Aorta (tissue), 5 donors: ENCODE measurements at places on chromosomes 16 and 17. TPM values are rescaled to one million over a fixed set of nuclear protein-coding genes. Genes with fewer than 3 reads are reported as not detected.

DNA sequence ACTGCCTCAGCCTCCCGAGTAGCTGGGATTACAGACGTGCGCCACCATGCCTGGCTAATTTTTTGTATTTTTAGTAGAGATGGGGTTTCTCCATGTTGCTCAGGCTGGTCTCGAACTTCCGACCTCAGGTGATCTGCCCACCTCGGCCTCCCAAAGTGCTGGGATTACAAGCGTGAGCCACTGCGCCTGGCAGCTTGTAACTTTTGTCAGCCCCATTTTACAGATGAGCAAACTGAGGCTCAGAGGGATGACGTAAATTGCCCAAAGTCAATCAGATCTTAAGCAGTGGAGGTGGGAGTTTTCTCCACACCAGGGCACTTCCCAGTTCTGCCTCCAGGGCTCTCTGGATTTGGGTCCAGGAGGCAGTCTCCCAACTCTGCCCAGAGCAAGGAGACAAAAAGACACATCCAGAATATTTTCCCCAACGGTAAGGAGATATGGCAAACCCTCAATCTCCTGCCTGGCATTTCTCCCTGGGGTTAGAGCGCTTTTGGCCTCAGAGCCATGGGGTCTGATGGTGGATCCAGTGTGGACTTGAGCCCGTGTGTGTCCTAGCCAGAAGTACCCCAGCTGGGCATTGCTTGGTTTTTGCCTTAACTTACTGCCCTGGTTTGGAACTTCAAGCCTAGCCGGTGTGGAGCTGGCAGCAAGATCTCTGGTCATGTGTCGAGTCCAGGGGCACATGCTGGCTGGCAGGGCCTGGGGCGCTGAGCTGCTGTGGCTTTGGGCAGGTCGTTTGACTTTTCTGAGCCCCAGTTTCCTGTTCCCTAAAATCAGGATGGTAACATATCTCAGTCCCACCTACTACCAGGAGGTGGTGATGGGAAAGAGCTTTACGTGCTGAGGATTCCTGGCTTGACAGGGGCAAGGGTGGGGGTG lies 3.4 kb downstream of the ADAM11 start:
- H3K36me3 ChIP-seq: no peaks in the 10 kb centered on the region
- DNase-seq: no peak
- no peak overlapping the region for H3K27ac ChIP-seq
- no peaks in the 10 kb centered on the region for H3K27me3 ChIP-seq
- H3K4me3 ChIP-seq: no peak overlapping the region
- H3K4me1 ChIP-seq: no peaks in the 10 kb centered on the region

DNA sequence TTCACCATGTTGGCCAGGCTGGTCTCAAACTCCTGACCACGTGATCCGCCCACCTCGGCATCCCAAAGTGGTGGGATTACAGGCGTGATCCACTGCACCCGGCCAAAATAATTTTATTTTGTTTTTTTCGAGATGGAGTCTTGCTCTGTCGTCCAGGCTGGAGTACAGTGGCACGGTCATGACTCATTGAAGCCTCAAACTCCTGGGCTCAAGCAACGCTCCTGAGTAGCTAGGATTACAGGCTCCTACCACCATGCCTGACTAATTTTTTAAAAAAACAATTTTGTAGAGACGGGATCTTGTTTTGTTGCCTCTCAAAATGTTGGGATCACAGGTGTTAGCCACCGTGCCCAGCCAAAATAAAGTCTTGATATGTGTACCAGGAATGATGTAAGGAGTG lies 2.4 kb upstream of the TTLL6 start:
- H3K27me3 ChIP-seq: no peaks in the 10 kb centered on the region
- H3K4me3 ChIP-seq: no peak overlapping the region
- no peaks in the 10 kb centered on the region for H3K4me1 ChIP-seq
- H3K36me3 ChIP-seq: no peaks in the 10 kb centered on the region

DNA sequence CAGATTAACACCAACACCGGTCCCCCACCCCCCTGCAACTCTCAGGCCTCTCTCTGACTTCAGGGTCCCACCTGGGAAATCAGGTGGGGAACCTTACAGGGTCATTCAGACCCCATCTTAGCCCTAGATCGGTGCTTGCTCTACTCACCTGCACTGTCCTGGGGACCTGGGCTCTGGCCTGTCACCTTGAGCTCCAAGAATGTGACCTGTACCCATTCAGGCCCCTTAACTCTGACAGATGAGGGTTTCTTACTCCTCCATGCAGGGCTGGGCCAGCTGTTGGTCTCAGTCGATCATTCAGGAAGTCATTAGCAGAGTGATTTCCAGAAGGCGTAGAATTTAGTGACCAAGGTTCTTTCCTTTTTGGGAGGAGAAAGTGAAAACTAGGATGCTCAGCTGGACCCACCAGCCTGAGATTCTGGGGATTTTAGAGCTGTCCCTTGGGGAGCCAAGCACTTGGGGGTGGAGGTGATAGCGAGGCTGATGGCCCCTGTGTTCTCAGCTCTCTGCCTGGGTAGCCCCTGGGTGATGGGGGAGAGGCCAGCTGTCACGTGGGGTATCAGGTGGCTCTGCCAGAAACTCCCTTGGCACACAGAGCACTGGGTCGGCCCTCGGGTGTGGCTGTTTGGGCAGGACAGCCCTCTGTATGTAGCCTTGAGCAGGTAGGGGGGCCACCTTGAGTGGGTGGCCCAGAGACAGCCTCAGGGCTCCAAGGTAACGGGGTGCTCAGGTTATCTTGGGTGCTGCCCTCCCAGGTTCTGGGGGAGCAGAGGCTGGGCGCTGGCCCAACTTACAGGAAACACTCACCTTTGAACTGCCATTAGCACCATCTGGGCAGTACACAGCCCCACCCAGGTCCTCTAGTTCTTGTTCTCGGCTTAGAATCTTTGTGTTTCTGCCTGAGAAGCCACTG lies 724 bp downstream of the MVP start:
- H3K27me3 ChIP-seq: no peaks in the 10 kb centered on the region
- no peaks in the 10 kb centered on the region for H3K36me3 ChIP-seq
- peak overlapping the region; percentile 68 for H3K27ac ChIP-seq

SALL1 gene
- not detected for total RNA-seq

GRCh38 chr17:83080858-83081683 lies 1.7 kb downstream of the METRNL start:
- peak overlapping the region; percentile 95 for H3K4me3 ChIP-seq
- H3K27ac ChIP-seq: peak overlapping the region; percentile 72
- H3K36me3 ChIP-seq: no peaks in the 10 kb centered on the region
- no peaks in the 10 kb centered on the region for H3K27me3 ChIP-seq
- no peaks in the 10 kb centered on the region for H3K4me1 ChIP-seq

DNA sequence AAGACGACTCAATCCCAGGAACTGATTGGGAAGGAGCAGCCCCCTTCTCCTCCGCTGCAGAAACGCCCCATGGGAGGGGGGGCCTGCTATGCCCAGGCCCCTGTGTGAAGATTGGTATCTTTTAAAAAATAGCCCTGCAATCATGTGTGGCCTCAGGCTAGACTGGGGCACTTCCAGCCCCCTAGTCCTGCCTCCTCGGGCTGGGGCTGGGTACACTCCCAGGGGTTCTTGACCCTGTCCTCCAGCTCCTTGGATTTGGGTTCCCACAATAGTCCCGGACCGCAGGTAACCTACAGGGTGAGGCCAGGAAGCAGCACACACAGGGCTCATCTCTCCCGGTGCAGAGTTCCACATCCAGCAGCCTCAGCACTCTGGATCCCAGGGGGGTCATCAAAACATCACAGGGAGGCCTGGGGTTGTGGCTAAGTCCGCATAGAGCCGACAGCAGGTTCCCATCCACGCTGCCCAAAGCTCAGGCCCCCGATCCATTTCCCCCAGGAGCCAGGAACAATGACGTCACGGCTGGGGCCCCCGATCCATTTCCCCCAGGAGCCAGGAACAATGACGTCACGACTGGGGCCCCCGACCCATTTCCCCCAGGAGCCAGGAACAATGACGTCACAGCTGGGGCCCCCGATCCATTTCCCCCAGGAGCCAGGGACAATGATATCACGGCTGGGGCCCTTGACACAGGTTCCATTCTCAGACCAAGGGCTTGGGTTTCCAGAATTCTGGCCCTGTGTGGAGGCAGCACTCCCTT lies 202.4 kb downstream of the IRF8 start:
- H3K36me3 ChIP-seq: no peaks in the 10 kb centered on the region
- no peaks in the 10 kb centered on the region for H3K27me3 ChIP-seq
- H3K4me3 ChIP-seq: no peak overlapping the region

- H3K27me3 ChIP-seq: no peaks in the 10 kb centered on the region
- H3K36me3 ChIP-seq: no peaks in the 10 kb centered on the region
- DNase-seq: no peak
- no peaks in the 10 kb centered on the region for H3K4me1 ChIP-seq
Measured at GRCh38 chr16:11175787-11176341, 80.1 kb downstream of the SOCS1 start.

- H3K4me3 ChIP-seq: no peak overlapping the region
- H3K27me3 ChIP-seq: no peaks in the 10 kb centered on the region
- no peak overlapping the region for H3K27ac ChIP-seq
- H3K36me3 ChIP-seq: no peaks in the 10 kb centered on the region
- no peak for DNase-seq
- H3K4me1 ChIP-seq: no peaks in the 10 kb centered on the region
Measured at GRCh38 chr17:58384897-58385296, 32.4 kb downstream of the RNF43 start.

KRT25 gene
- total RNA-seq: not detected

- no peaks in the 10 kb centered on the region for H3K36me3 ChIP-seq
- no peak overlapping the region for H3K4me3 ChIP-seq
- no peak for DNase-seq
- no peaks in the 10 kb centered on the region for H3K4me1 ChIP-seq
Measured at GRCh38 chr16:85401917-85402766, 211.0 kb upstream of the GSE1 start.

DNA sequence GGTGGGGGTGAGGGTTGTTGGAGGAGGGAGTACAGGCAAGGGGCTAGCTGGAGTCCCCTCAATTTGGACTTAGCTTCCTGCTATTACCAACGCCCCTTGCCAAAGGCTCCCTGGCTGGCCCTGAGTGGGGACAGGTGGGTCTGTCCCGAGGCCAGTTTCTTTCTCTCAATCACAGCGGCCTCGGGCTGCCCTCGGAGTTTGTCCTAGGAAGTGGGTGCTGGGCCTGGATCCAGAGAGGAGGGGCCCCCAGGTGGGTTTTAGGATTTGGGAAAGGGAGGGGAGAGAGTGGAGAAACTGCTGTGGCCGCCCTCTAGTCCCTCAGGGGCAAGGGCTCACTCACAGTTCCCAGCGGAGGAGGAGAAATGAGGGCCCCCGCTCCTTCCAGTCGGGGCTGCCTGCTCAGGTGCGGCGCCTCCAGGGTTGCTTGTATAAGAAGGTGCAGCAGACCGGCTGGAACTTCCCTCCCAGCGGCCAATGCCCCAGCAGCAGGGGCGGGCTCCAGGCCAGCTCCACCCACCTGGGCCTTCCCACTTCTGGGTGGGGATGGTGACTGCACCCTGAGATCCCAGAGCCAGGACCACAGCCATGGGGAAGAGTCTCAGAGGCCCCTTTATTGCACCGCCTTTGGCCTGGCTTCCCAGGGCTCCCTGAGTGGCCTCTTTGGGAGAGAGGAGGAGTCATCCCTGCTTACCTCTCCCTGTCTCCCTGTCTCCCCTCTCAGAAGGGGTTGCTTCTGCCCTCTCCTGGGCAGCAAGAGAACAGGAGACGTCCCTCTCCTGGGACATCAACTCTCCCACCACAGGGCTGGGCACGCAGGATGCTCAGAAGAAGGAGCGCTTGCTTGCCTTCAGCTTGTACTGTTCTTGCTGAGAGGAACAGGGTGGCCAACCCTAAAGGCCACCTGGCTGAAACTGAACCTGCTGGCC lies 112.0 kb upstream of the SMURF2 start:
- no peak overlapping the region for H3K27ac ChIP-seq
- DNase-seq: no peak
- no peak overlapping the region for H3K4me3 ChIP-seq
- H3K4me1 ChIP-seq: no peaks in the 10 kb centered on the region

DNA sequence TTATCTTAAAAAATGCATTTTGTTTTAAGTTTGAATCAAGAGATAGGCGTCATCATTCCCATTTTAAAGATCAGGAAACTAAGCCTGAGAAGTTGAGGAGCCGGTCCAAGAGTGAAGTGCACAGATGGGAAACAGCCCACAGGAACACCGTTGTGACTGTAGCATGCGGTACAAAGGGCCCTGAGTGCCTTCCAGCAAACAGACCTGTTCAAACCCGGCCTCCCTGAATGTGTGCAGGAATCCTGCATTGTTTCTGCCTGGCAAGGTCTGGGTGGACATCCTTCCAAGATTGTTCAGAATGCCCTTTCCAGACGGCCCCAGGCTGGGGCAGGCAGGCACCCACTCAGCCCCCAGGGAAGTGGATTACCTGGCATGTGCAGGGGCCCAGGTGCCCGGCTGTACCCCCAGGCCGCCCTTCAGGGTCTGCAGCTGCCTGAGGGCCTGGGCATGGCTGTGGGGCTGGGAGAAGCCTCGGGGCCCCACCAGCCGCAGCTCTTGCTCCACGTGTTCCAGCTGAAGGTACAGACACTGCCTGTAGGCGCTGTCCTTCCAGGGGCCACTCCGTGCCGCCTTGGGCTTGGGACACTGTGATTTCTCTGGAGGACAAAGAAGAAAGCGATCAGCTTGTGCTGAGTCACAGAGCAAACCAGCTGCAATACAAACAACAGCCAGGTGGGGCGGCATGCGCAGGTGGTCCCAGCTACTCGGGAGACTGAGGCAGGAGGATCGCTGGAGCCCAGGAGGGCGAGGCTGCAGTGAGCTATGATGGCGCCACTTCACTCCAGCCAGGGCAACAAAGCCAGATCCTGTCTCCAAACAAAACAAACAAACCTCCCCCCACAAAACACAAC lies 45.0 kb upstream of the GCSH start:
- H3K27ac ChIP-seq: no peak overlapping the region
- H3K27me3 ChIP-seq: no peaks in the 10 kb centered on the region
- H3K4me1 ChIP-seq: no peaks in the 10 kb centered on the region
- H3K36me3 ChIP-seq: no peaks in the 10 kb centered on the region
- no peak overlapping the region for H3K4me3 ChIP-seq
- DNase-seq: no peak

DNA sequence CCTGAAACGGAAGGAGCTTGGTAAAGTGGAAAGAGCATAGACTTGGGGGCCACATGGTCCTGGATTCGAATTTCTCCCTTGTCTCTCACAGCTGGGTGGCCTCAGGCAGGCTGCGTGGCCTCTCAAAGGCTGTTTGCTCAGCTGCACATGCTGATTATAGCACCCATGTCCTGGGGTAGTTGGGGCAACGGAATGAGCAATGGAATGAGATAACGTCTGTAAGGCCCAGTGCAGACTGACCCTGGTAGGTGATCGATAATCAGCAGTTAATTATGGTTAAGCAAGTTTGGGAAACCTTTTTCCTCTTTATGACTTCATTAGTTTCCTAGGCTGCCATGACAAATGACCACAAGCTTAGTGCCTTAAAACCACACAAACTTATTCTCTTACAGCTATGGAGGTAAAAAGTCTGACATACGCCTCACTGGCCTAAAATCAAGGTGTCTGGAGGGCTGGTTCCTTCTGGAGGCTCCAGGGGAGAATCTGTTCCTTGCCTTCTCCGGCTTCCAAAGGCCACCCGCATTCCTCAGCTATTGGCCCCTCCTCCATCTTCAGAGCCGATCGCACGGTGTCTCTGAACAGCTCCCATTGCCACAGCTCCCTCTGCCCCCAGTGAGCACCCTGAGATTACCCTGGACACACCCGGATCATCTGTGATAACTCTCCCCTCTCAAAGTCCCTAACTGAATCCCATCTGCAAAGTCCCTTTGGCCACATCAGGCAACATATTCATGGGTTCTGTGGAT lies 294.9 kb upstream of the FOXF1 start:
- no peaks in the 10 kb centered on the region for H3K36me3 ChIP-seq
